Purkinje cell (primary cell): ENCODE measurements at places on chromosomes 1 and 21. TPM values are rescaled to one million over a fixed set of nuclear protein-coding genes. Genes with fewer than 3 reads are reported as not detected.

ASAP3 gene
- polyA plus RNA-seq, result 0.16 and 0.52 TPM in 2 replicates

ESPN gene
- polyA plus RNA-seq, result 5.3 and 10.1 TPM in 2 replicates

KIAA0040 gene
- not detected in 2 replicates for polyA plus RNA-seq

ATP1A4 gene
- not detected in 2 replicates for polyA plus RNA-seq

VASH2 gene
- polyA plus RNA-seq, result 1.1 and 1.6 TPM in 2 replicates

PLA2G2F gene
- not detected in 2 replicates for polyA plus RNA-seq

PLPPR4 gene
- polyA plus RNA-seq, result 803 and 925 TPM in 2 replicates

CYP4X1 gene
- 30.0 and 42.0 TPM in 2 replicates for polyA plus RNA-seq

PYHIN1 gene
- polyA plus RNA-seq, result not detected in 2 replicates

LCE1F gene
- polyA plus RNA-seq, result not detected in 2 replicates

IFI44 gene
- polyA plus RNA-seq, result 2.5 and 4.2 TPM in 2 replicates

EDN2 gene
- polyA plus RNA-seq, result not detected in 2 replicates

IFNGR2 gene
- 29.4 and 29.6 TPM in 2 replicates for polyA plus RNA-seq

ZFYVE9 gene
- 13.6 and 32.7 TPM in 2 replicates for polyA plus RNA-seq

CRYBG2 gene
- polyA plus RNA-seq, result not detected in 2 replicates

SDHB gene
- polyA plus RNA-seq, result 278 and 290 TPM in 2 replicates

TNFRSF25 gene
- 2.7 and 6.0 TPM in 2 replicates for polyA plus RNA-seq

HTR6 gene
- not detected in 2 replicates for polyA plus RNA-seq

NUAK2 gene
- not detected in 2 replicates for polyA plus RNA-seq

KCTD3 gene
- polyA plus RNA-seq, result 26.0 and 33.6 TPM in 2 replicates

GBP4 gene
- polyA plus RNA-seq, result 0.07 and 0.13 TPM in 2 replicates

CRP gene
- not detected in 2 replicates for polyA plus RNA-seq

LPGAT1 gene
- 68.3 and 77.4 TPM in 2 replicates for polyA plus RNA-seq

FALEC gene
- not detected in 2 replicates for polyA plus RNA-seq

SERINC2 gene
- polyA plus RNA-seq, result 0.24 and 1.2 TPM in 2 replicates

KLF17 gene
- not detected in 2 replicates for polyA plus RNA-seq

AXDND1 gene
- 0.69 TPM in 1 of 2 replicates, not detected in the other for polyA plus RNA-seq
